ENCODE measurements at places on chromosomes 16 and 17.

DNA sequence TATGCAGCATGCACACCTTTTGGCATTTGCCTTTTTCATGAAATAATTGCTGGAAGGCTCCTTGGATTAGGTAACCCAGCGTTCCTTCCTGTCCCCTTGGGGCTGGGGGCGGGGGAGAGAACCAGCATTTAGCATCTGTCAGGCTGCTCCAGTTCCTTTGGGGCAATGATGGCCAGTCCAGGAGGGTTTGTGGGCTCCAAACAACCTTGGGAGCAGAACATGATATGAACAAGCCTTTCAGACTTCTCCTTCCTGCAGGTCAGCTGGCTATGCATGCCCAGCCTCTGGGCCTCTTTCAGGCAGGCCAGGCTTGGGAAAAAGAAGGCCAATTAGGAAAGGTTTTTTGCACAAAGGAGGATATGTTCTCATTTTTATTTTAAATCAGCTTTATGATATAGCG, 1.1 kb upstream of the SMTNL2 start:
- no peak for DNase-seq

DNA sequence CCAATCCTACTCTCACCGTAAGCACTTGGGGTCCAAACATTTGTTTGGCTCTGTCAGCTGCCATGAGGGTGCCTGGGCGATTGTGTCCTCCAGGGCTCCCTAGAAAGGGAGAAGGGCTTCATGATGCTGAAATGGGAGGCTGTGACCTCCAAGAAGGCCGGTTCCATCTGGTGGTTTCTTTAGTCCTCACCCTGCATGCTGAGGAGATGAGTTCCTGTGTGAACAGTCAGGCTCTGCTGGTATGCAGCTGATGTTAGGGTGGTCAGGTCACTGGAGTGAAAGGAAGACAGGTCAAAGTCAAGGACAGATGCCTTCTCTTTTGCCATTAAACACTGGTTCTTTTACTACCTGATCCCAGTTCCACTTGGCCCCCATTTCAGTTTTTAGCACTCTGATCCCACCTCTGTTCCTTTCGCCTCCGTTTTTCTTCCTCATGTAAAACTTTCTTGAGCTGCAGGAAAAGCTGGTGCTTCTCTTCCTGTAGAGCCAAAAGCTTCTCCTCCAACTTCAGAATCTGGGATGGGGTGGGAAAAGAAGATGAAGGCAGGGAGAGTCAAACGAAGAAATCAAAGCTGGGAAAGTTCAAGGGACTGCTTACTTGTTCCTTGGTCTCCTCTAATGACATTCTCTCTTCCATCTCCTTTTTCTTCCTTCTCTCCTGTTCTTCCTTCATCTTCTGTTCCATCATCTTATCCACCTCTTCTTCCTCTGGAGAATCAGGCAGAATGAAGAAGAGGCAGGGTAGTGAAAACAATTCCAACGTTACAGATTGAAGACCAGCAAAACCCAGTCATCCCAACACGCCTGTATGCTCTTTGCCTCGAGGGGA, 1.1 kb downstream of the GPS2 start:
- DNase-seq: no peak

GRCh38 chr17:76438906-76439305, 14.0 kb downstream of the UBE2O start:
- DNase-seq: no peak

- DNase-seq: no peak
These were observed 17.6 kb upstream of the CCDC182 start for GRCh38 chr17:57762452-57763395.

DNA sequence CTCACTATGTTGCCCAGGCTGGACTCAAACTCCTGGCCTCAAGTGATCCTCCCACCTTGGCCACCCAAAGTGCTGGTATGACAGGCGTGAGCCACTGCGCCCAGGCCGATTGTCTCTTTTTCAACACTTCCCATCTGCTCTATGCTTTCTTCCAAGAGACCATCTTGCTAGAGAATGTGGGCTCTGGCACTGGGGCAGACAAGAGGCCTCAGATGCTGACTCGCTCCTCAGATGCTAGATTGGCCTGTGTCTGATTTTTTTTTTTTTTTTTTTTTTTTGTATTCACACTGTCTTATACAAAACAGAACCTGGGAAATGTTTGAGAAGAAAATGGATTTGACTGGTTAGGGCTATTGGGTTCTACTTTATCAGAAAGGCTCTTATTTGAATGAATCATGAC, 58.2 kb downstream of the CYB5D2 start:
- no peak for DNase-seq

DNA sequence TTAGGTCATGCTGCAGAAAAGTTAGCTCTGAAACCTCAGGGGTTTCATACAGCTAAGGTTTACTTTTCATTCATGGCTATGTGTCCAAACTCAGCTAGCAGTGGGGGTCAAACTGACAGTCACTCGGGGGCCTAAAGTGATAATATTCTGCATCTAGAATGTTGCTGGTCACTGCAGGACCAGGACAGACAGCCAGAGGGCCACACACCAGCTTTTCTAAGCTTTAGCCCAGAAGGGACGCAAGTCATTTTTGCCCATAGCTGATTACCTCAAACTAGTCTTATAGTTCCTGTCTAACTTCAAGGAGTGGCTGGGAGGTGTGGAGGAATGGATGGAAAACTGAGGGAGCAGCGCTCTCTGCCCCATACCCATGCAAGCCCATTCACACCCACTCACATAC, 163.0 kb upstream of the NLRP1 start:
- no peak for DNase-seq

DNA sequence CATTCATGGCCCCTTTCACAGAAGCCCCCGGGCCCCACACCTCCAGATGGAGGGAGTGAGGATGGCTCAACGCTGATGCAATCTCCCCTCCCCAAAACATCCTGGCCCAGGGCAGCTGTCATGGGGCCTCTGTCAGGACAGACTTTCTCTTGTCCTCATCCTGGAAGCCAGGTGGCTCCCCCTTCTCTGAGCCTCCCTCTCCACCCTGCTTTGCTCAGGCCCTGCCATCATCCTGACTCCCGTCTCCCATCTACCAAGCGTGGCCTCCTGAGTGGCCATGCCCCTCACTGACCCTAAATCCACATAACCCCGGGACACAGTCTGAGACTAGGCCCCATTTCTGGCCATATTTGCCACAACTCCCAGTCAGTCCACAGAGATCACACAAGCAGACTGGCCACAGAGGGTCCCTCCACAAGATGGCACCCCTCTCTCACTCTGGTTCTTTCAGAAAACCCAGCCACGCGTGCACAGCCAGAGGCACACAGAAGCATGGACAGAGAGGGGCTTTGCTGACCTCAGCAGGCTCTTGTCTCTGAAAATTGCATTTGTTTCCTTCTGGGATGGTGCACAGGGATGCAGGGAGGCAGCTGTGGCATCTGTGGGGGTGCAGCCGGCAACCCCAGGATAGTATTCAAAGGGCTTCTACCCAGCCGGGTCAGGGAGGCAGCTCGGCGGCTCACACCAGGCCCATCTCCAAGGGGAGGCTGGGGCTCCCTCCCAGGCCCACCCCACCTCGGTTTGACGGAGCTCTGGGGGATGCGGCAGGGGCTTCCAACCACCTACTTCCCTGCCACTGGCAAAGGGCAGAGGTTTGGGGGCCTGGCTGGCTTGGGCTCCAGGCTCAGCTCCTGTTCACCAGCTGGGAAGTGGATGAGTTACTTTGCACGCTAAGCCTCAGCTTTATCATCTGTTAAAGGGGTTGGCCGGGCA, 16.9 kb downstream of the DOC2B start:
- DNase-seq: peak; percentile 26

GRCh38 chr16:71927383-71927782, 32.1 kb downstream of the IST1 start:
- DNase-seq: peak; percentile 95

GRCh38 chr16:23920899-23921298, 85.1 kb downstream of the PRKCB start:
- DNase-seq: no peak

DNA sequence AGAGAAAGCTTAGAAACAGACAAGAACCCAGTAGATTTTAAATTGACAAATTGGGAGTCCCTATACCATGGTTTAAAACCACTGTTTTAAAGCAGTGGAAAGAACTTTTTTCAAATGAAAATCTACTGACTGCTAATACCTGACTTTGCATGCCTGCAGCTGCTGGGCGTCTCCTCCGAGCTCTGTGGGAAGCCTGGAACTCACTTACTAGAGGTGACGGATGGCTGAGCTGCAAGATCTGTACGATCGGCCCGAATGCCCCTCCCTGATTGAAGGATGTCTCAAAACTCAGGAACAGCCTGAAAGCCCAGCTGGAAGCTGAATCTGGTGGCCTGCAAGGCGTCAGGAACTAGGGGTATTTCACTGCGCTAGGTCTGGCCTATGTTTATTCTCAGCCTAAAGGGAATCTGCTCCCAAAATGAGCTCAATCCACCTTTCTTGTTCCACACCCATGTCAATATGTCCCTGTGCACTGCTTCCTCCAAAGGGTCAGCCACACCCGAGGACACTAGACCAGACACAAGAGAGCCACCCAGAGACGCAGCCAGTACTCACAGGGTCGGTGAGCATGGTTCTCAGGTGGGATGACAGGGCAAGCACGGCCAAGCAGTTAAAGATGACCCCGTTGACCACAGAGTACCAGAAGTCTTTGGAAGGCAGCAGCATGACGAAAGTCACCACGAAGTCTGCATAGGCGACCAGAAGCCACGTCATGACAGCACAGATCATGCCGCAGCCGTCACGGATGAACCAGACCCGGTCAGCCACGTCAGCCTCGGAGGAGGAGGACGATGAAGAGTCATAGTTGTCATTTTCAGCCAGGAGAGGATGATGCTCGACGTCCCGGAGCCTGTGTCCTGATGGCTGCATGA, 21.4 kb downstream of the ZDHHC7 start:
- DNase-seq: no peak

- DNase-seq: no peak
These were observed 72.5 kb upstream of the ZNF423 start for GRCh38 chr16:49928176-49929041.

- peak; percentile 4 for DNase-seq
These were observed 34.3 kb upstream of the PRSS54 start for GRCh38 chr16:58329135-58329534.

DNA sequence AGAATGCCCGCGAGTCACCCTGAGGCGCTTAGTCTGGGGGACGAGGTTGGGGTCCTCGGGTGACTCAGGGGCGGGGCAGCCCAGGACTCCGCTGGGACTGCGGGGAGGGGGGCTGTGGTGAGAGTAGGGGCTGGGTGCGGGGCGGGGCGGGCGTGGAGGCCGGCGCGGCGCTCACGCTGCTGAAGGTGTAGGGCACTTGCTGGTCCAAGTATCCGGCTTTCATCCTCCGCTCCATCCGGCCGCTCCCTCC, 832 bp downstream of the ETV4 start:
- peak; percentile 14 for DNase-seq

DNA sequence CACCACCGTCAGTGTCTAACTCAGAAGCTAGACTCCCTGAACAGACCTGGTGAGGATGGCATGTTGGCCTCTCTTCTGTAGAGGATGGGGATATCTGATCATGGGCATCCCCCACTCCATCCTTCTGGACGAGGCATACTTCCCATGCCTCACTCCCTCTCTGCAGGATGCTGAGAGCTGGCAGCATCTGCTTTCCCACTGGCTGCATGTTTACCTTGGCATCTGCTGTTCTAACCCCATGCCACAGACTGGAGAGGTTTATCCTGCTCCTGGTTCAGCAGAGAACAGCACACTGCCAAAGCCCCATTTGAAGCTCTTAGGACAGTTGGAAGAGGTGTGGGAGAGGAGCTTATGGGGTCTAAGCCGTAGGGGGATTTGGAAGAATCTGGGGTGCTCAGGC, 46.0 kb downstream of the YPEL2 start:
- DNase-seq: peak; percentile 41

DNA sequence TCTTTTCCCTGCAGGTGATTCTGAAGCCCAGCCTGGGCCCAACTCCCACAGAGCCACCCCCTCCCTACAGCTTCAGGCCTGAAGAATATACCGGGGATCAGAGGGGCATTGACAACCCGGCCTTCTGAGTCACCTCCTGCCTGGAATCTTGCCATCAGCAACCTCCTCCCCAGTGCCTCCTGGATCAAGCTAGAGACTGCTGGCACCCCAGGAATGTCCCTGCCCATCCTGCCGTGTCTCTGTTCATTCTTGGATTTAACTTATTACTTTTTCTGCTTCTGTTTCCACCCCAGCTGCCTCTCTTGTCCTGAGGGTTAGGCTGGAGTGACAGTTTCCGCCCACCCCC, 4.9 kb downstream of the TMEM92 start:
- DNase-seq: peak; percentile 53

DNA sequence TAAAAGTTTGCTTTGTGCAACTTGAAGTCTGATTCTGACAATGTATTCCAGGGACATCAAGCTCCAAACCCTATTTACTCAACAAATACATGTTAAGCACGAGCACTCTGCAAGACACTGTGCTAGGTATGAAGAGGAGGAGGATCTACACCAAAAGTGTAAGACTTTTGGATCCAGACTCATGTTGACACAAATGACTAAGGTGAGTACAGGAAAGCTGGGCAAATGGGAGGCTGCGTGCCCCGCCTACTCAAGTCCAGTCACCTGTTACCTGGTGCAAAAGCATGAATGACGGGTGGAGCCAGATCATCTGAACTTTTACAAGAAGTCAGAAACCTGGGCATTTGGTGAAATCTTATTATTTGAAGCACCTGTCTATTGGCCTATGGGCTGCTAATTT, 120.7 kb downstream of the ABCC12 start:
- DNase-seq: no peak

DNA sequence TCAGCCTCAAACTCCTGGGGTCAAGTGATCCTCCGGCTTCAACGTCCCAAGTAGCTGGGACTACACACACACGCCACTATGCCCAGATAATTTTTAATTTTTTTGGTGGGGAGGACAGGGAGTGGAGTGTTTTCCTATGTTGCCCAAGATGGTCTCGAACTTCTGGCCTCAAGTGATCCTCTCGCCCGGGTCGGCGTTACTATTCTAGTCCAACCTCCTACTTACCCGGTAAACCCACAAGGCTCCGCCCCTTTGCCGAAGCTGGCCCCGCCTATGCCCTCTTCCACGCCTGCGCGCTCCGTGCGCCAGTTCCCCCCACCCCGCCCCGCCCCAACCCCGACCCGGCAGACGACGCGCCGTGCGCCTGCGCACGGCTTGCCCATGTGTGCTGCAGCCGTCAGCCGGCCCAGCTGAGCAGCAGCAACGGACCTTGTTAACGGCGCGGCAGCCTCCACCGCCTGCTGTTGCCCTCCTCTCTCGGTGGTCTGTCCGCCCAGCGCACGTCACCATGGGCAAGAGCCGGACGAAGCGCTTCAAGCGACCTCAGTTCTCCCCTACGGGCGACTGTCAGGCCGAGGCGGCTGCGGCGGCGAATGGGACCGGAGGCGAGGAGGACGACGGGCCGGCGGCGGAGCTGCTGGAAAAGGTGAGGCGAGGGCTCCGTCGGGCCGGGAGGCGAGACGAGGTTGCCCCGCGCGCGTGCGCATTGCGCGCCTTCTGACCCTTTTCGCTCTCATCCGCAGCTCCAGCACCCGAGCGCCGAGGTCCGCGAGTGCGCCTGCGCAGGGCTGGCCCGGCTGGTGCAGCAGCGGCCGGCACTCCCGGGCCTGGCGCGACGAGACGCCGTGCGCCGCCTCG, at the start of gene HEATR3:
HEATR3 (plus strand) TSS at position 347 of the 858 bp plus-strand sequence; CDS start at position 509, 162 bp downstream.
- DNase-seq: peak; percentile 92

- DNase-seq: no peak
These were observed 82.1 kb downstream of the OR1D5 start for GRCh38 chr17:2981325-2981724.

Data from fibroblast of skin of right quadriceps (primary cell).